Glomerular endothelial cell (primary cell): ENCODE measurements at places on chromosomes 11 and 22.

- no peak for DNase-seq
Observed at GRCh38 chr11:541433-541885, 4.1 kb downstream of the LRRC56 start.

GRCh38 chr22:37194750-37195149, 6.7 kb upstream of the C1QTNF6 start:
- DNase-seq: no peak

DNA sequence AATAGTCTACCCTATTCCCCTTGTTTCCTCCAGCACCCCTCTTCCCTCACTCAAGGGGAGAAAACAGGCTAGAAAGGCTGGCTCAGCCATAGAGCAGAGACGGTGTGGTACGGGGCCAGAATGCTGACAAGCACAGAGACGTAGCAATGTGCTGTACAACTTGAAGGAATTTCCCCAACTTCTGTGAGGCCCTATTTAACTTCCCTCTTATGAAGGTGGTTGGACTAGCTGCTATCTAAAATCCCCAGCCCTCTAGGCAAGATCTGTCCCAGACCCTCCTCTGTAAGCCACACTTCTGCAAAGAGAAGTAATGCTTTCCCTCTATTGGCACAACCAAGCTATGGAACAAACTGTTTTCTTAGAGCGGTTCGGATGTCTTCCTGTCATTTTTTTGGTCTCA, 37.8 kb downstream of the PLEKHA7 start:
- DNase-seq: no peak

- no peak for DNase-seq
Observed at GRCh38 chr11:107691000-107691750, 20.7 kb downstream of the SLN start.

DNA sequence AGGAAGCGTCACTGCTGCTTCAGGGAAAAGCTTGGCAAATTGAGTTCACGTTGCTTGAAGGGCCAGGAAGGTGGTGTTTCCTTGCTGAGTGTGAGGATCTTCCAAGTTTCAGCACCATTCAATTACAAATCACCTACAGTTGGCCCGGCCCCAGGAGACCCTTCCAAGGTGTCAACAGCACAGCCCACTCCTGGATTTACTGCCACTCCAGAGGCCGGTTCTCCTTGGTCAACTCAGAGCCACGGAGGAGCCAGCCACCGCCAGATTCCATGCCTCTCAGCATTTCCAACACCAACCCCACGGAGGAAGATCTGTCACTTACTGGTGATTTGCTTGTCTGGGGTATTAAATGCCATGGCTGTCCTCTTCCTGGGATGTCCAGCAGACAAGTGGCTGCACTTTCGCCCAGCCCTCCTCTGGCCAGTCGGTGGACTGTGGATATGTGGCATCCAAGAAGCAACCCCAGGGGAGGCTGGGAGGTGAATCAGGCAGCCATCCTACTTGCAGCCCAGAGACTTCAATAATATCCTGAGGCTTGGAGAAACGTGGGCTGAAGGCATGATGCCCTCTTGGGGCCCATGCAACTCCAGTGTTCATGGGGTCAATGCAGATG, 74.1 kb upstream of the SHANK2 start:
- no peak for DNase-seq

- no peak for DNase-seq
Observed at GRCh38 chr11:11163236-11163635, 189.8 kb downstream of the CSNK2A3 start.
